ENCODE measurements at places on chromosomes 1 and 21. TPM values are rescaled to one million over a fixed set of nuclear protein-coding genes. Genes with fewer than 3 reads are reported as not detected.

The CNR2 gene
- total RNA-seq, result not detected

DNA sequence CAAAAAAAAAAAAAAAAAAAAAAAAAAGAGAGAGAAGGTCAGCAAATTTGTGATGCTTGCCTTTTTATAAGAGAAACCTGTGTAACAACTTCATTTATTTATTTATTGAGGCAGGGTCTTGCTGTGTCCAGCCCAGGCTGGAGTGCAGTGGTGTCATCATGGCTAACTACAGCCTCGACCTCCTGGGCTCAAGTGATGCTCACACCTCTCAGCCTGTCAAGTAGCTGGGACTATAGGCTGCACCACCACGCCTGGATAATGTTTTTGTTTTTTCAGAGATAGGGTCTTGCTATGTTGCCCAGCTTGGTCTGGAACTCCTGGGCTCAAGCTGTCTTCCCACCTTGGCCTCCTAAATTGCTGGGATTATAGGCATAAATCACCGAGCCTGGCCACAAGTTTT is 42.4 kb downstream of the DHCR24 start:
- no peak for DNase-seq

- DNase-seq, result no peak
Observed at GRCh38 chr1:226995365-226996332, 55.6 kb downstream of the COQ8A start.

The GUCA2B gene
- not detected for total RNA-seq

The STYXL2 gene
- not detected for total RNA-seq

The ZNF670 gene
- total RNA-seq, result 5.9 TPM

DNA sequence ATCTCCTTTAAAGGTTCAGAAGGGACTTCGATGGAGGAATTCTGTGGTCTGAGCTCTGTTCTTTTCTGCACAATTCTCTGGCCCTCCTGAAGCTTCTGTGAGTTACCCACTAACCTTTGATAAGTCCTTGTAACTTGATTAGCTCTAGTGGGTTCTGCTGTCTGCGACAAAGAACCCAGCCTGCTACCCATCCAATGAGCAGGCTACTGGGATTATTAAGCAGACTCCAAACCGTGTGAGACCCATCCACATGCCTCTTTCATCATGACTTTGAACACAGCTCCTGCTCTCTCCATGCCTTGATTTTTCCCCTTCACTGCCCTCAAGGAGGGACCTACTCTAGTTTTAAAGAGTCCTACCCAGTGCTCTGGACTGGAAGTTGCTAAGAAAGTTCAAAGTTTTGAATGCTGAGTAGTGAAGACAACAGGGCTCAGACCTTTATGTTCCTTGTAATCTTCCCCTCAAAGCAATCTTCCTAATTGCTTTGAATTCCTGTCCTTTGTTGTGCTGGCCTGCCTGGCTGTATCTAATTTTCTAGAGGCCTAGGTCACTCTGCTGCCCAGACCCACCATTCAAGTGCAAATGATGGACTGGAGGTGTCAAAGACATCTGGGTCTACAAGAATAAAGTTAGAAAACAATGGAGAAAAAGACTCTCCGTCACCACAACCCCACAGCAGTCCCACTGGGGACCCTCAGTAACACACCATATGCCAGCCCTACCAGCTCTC is 146.9 kb downstream of the RHOU start:
- no peak for DNase-seq

DNA sequence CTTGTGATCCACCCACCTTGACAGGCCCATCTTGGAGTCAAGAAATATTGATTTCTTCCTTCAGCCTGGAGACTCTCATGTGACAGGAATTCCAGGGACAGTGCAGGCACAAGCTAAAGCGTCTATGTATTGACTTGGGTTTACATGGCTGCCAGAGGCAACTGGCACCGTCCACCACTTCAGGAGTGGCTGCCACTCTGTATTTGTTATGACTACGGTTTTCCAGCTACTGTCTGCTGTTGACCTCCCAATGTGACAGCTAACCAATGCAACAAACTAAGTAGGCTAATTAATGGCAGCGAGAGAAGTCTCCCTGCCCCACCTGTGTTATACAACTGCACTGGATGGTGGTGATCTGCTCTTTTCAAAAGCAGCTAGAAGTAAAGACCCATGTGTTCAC is 56.9 kb downstream of the CD58 start:
- no peak for DNase-seq

The DCST2 gene
- 0.18 TPM for total RNA-seq

The RSPH1 gene
- 0.98 TPM for total RNA-seq

DNA sequence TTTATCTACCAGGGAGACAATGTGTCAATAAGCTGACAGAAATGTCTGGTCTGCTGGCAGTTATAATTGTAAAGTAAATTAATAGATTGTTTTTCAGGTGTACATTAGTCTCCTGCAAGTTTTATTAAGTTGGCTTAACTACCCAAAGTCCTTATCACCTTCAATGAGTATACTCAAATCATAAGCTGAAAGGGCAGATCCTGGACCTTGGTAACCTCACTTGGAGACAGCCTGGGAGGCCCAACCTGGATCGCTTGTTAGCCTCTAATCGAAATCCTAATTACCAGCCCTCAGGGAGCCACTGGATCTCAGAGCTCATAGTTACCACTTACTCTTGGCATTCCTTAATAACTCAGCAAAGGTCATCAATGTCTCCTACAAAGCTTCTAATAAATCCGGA is 49.7 kb downstream of the UCHL5 start:
- DNase-seq, result no peak

DNA sequence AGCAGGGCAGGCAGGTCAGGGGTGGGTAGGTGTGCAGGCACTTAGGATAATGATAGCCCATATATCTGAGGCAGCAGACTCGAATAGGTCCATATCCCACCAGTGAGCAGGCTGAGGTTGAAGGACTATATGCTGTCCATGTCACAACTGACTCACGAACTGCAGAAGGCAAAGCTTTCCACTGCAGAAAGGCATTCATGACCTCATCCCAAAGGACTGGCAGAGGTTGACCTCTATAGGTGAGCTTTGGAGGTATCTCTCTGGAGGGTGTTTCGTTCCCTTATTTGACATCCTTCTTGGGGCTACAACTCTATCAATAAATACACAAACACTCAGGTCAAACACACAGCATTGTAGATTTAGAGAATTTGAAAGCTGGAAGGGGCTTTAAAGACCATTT is 42.8 kb upstream of the MARK1 start:
- DNase-seq, result peak; percentile 24

DNA sequence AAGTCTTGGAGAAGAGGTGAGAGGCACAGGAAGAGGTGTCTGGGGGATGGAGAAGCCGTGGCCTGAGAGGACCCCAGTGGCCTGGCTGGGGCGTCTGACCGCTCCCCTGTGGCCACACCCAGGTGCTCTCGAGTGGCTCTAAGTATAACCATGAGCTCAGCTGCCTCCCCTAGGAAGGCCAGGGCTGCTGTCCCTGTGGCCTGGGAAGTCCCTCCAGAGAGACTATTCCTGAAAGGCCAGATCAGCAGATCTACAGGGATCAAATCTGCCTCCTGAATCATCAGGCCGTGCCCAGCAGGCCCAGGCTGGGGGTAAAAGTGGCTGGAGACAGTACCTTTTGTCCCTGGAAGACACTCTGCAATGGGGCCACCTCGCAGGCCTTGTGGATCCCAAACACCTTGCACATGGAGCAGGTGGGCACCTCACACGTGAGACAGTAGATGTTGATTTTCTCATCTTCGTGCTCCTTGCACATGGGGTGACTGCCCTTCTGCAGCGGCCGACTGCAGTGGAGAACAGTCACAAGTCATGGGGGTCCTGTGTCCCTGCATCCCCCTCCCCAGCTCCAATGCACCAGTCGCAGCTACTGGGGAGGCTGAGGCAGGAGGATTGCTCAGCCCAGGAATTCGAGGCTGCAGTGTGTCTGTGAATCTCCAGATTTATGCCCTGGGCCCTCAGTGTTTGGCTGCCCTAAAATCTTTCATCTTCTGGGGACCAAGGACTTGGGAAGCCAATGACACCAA is 6.4 kb downstream of the TRIM63 start:
- DNase-seq, result no peak

GRCh38 chr1:210504286-210504685 is 175.6 kb downstream of the HHAT start:
- DNase-seq, result no peak

GRCh38 chr1:90114521-90115141 is 119.7 kb downstream of the ZNF326 start:
- peak; percentile 77 for DNase-seq

- no peak for DNase-seq
Observed at GRCh38 chr21:33490991-33491372, 534 bp downstream of the DNAJC28 start.

DNA sequence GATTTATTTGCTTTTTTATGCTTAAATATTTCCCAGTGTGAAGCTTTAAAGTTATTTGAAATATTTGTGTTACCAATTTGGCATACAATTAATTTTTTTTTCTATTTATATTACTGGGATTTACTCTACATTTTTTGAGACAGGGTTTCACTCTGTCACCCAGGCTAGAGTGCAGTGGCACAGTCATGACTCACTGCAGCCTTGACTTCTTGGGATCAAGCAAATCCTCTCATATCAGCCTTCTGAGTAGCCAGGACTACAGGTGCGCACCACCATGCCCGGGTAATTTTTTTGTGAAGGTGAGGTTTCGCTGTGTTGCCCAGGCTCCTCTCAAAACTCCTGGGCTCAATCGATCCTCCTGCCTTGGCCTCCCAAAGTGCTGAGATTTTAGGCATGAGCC is 39.5 kb downstream of the BACH1 start:
- no peak for DNase-seq

The S100A13 gene
- 350 TPM for total RNA-seq

- DNase-seq, result peak; percentile 49
Observed at GRCh38 chr1:97898948-97899347, 21.9 kb downstream of the DPYD start.

GRCh38 chr1:47582891-47583608 is 145.2 kb downstream of the FOXD2 start:
- peak; percentile 44 for DNase-seq

DNA sequence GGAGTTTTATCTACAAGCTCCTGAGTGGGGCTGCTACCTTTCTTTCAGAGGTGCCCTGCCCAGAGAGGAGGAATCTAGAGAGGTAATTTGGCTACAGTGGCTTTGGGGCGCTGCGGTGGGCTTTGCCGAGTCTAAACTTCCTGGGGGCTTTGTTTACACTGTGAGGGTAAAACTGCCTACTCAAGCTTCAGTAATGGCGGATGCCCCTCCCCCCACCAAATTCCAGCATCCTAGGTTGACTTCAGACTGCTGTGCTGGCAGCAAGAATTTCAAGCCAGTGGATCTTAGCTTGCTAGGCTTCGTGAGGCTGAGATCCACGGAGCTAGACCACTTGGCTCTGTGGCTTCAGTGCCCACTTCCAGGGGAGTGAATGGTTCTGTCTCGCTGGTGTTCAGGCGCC is 43.9 kb downstream of the SWT1 start:
- DNase-seq, result no peak

The KRTAP19-8 gene
- not detected for total RNA-seq

- peak; percentile 8 for DNase-seq
Observed at GRCh38 chr1:14871218-14871970, 272.9 kb downstream of the KAZN start.

DNA sequence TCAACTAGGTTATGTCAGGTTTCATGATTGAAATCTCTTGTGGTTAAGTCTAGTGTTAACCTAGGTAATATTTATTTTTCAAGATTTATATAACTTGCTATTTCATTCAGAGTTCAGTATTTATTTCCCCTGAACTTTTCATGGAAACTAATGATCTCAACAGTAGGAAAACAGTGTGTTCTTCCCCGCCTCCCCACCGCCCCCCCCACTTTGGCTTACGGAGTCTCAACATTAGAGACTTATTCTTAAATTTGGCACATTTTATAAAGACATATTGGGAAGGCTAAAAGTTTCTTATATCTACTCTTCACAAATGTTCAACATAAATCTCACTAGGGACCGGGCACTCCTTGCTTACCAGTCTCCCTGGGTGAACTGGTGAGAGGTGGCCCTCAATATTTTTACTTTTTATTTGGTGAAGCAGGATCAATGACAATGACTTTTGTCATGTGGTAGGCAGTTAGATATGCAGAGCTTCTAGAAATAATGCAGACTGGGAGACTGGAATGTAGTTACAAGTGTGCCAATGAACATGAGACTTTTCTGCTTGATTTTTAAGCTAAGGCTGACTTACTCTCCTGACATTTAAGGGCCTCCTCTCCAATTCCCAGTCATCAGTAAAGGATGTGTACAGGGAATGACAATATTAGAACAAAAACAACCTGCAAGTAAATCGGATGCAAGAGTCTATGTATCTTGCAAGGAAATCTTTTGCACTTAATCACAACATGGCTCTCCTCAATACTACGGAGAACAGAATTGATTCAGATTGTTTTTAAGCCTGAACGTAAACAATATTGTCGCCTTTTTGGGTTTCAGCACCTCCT is 1.7 kb upstream of the MAN1A2 start:
- peak; percentile 16 for DNase-seq

The CFAP74 gene
- total RNA-seq, result not detected

DNA sequence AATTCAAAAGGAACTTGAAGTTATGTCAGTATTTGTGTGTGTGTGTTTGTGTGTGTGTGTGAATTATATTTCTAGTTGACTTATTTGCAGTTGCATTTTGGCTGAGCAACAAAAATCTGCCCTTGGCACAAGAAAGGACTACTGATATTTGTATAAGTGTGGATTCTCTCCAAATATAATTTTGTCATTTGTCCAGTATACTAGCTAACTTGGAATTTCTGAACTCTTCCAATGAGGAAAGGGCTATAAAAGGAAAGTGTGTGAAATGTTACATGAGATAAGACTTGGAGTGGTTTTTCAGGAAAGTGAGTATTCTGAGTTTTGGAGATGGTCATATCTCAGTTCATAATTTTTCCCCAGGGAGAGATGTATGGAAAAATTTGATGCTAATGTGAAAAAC is 1384.1 kb upstream of the B3GALT2 start:
- DNase-seq, result peak; percentile 56

DNA sequence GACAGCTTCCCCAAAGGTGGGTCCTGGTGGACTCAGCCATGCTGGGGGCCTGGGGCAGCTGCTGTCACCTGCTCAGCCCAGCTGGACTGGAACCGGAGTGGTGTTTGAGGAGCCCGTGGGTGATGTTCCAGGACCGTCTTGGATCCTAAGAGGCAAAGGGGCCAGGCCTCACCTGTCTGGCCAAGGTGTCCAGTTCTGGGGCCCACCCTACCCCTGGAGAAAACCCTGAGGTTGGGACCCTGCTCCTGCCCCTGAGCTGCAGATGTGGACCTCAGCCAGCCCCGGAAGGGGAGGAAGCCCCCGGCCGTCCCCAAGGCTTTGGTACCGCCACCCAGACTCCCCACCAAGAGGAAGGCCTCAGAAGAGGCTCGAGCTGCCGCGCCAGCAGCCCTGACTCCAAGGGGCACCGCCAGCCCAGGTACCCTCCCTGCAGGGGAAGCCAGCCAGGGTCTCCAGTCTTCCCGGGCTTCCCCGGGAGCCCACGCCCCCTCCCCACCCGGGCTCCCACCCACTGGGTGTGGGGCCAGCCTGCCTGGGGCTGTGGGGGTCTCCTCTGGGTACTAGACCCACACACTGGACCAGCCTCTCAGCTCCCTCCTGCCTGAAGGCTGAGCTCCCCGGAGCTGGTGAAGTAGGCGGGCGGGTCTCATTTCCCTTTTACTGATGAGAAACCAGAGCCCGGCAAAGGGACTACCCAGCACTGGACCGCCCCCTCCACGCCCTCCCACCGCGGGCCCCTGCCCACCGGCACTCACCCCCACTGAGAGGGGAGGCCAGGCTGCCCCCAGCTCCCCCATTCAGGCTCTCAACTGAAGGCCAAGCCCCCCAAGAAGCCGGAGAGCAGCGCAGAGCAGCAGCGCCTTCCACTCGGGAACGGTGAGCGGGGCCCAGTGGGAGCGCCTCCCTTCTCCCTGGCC is 1.3 kb downstream of the AIRE start:
- no peak for DNase-seq

GRCh38 chr1:15998929-15999328 is 5.1 kb upstream of the SRARP start:
- no peak for DNase-seq

The RGS18 gene
- total RNA-seq, result not detected

The NLRP3 gene
- 0.40 TPM for total RNA-seq

The GJA8 gene
- not detected for total RNA-seq
